ENCODE measurements at places on chromosomes 13 and 19. TPM values are rescaled to one million over a fixed set of nuclear protein-coding genes. Genes with fewer than 3 reads are reported as not detected.

The ZNF534 gene
- total RNA-seq: not detected

The PRR22 gene
- 0.83 TPM for total RNA-seq

The PRSS57 gene
- total RNA-seq: not detected

The ZNF714 gene
- total RNA-seq: 2.4 TPM

The MAP4K1 gene
- total RNA-seq: 0.83 TPM

The SBK3 gene
- total RNA-seq: 103 TPM

The ZNF493 gene
- 7.7 TPM for total RNA-seq

The EPS8L1 gene
- total RNA-seq: 13.8 TPM

The PSG2 gene
- not detected for total RNA-seq

The FBXO27 gene
- 7.2 TPM for total RNA-seq

The NAPSA gene
- total RNA-seq: not detected

The ATP4B gene
- not detected for total RNA-seq

Measured in right atrium auricular region (tissue), 2 donors.